ENCODE measurements at places on chromosomes 2 and 18. TPM values are rescaled to one million over a fixed set of nuclear protein-coding genes. Genes with fewer than 3 reads are reported as not detected.

NAB1 gene
- 49.7 TPM for total RNA-seq

DNA sequence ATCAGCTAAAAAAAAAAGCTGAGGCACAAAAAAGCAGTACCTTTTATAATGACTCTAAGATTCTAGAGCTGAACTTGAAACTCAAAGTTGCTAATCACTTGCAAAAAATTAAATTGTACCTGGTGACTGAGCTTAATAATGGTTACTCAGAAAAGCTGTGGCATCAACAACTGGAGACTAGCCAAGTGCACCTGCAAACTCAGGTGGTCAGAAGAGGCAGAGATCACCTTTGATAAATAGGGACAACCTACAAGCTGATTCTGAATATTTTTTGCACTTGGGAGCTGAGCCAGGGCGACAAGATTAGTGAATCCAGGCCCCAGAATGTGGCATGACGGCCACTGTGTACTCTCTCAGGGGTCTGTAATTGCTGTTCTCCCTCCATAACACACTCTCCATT, 3.0 kb downstream of the ABHD3 start:
- peak; percentile 29 for DNase-seq

GRCh38 chr2:1047485-1047884, 96.8 kb downstream of the SNTG2 start:
- no peak for DNase-seq

- no peak for DNase-seq
Measured at GRCh38 chr2:26561918-26562810, 79.0 kb downstream of the CIB4 start.

- DNase-seq = no peak
Measured at GRCh38 chr18:59566533-59566971, 130.7 kb downstream of the CCBE1 start.

DNA sequence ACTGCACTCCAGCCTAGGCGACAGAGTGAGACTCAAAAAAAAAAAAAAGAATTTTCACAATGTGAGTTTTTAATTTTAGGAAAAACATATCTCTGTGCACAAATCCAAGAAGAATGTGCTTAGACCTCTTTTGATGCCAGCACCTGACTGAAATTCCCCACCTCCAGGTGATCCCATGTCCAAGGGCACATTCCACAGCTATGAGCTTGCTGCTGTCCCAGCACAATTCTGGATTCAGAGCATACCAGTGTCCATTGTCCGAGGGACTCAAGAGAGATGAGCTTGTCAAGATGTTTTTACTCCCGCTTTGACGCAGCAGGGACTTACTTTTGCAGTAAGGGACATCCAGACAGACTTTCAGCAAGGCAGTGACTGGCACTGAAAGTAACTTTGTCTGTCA, 489.1 kb upstream of the ACVR2A start:
- no peak for DNase-seq

Measured in ureter (tissue), 1 donor.